ENCODE measurements at places on chromosomes 2 and 18.

DNA sequence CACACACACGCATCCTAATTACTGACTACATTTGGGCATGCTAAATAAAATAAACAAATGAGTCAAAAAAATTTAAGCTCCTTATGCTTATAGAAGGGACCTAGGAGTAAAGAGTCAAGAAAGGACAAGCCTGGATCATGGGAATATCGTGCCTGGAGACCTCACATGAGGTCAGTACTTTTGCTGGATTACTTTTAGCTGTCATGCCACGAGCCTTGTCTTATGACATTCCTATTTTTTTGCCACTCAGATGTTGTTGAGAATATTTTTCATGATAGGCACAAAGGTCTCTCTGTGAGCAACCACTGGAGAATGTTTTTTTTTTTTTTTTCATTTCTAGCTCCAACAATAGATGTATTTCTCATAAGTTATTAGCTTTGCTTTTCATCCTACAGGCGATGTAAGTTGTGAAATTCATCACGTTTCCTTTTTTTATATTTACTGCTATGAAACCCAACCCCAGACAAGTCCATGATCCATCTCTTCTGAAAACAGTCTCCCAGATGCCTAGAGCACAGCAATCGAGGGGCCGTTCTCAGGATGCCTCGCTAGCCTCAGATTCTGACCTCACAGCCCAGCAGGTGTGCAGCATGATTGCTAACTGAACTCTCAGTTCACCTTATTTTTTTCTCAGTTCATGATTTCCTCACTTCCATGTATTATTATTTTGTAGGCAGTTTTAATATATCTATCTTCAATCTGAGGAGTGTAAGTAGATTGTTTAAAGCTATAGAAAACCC, 464.5 kb downstream of the IRS1 start:
- no peak for DNase-seq

DNA sequence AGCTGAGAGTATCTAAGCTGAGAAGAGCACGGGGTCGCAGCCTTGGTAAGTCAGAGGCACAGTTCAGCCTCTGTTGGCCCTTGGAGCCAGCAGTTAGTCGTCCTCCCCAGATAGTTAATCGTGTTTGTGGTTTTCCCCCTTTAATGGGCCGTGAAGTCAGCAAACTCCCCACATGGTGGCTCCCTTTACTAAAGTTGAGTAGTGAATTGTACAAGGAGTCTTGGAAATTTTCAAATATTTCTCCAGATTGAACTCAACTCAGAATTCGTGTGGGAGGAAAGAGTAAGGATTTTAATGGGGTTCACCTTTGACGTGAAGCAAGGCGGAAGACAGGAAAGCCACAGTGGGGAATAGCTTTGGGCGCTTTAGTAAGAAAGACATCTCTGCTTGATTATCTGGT, 2.4 kb upstream of the ADCYAP1 start:
- DNase-seq = no peak

DNA sequence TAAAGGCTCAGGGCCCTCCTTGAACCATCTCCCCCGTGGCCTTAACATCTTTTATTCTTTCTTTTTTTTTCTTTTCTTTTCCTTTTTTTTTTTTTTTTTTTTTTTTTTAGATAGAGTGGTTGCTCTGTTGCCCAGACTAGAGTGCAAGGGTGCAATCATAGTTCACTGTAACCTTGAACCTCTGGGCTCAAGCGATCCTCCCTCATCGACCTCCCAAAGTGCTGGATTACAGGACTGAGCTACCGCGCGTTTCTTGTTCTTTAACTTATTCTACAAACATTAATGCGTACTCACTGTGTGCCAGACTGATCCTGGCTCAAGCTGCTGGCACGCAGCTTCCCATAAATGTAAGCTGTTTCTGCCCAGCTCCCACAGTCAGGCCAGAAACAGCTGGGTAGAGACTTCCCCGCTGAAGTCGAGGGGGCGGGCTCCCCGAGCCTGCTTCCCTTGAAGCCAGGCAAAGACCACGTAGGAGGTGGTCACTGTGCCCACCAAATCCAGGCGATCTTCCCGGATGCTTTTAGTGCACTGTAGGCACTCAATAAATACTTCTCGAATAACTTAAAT, 29.2 kb upstream of the ATP6V1B1 start:
- DNase-seq = no peak

DNA sequence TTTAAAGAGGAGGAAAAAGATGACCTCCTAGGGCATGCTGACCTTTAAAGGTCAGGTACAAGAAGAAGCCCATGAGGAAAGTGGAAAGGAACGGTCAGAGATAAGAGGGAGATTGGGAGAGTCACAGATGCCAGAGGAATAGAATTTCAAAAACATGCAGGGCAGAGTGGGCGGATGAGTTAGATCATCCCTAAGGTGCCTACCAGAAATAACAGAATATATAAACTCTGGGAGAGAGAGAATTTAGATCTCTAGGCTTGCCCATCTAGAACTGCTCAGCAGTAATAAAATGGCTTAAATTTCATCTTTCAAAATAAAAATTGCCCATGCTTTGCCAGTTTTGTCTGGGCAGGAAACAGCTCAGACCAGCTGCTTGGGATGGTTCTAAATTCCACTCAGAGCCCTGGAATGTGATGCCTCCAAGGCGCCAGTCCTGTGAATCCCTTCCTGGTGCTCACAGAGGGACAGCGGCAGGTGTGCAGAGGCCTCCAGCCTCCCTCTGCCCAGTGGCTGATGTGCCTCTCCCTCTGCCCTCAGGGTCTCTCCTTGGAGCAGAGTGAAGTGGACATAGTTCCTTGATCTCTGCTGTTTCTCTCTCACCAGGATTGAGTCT, 130.9 kb downstream of the ANTXR1 start:
- DNase-seq = no peak

- DNase-seq = no peak
Measured at GRCh38 chr2:241235859-241236593, 47.5 kb downstream of the ANO7 start.

- no peak for DNase-seq
Measured at GRCh38 chr2:221972813-221973478, 325.9 kb downstream of the PAX3 start.

DNA sequence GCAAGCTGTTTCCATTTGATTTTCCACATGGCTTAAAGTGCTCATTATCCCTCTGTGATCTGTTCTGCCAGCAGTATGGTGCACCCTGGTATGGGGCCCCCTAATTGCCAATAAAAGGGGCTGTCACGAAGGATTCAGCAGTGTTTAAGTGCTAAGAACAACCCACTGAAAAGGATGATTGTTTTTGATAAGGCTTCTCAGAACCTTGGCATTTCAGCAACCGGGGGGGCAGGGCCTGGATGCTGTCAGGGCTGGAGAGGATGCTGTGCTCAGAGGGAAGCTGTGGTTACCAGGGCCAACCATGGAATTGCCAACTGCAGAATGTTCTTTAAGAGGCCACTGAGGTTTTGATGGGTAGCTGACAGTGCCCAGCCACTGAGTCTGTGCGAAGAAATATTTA, 117.8 kb downstream of the CTIF start:
- DNase-seq = no peak

GRCh38 chr2:204863336-204863735, 318.1 kb downstream of the PARD3B start:
- DNase-seq = no peak

GRCh38 chr18:53756610-53756972, 467.9 kb downstream of the MBD2 start:
- DNase-seq = no peak

DNA sequence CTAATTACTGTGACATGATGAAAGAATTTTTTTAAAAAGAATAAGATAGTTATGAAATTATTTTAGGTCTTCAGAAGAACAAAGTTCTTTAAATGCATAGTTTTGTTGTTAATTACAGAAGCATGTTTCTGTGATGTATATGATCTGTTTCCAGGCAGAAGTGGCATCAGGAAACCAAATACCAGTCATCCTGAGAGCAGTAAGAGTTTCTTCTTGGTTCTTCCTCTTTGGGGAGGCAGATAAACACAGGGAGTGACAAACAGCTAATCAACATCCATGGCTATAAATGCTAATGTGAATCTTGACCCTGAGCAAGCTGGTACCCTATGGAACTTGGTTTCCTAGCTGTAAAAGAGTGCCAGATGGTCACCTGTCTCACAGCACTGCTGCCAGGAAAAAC, 29.2 kb downstream of the WIPF1 start:
- no peak for DNase-seq

GRCh38 chr2:170715932-170716777, 1.0 kb downstream of the SP5 start:
- no peak for DNase-seq

DNA sequence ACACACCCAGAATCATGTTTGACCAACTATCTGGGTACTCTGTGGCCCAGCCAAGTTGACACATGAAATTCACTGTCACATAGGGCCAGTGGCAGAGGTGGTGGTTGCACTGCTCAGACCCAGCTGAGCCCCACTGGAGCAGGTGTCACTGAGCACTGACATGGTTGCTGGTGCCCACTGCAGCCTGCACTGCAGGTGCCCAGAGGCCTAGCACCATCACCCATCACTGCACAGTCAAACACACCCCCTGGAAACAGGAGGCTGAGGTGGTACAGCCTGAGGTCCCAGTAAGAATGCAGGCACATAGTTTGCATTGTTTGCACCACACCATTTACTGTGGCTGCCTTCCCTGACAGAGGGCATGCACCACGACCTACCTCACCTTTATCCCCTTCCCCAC, 278.7 kb upstream of the MGAT5 start:
- DNase-seq = no peak

DNA sequence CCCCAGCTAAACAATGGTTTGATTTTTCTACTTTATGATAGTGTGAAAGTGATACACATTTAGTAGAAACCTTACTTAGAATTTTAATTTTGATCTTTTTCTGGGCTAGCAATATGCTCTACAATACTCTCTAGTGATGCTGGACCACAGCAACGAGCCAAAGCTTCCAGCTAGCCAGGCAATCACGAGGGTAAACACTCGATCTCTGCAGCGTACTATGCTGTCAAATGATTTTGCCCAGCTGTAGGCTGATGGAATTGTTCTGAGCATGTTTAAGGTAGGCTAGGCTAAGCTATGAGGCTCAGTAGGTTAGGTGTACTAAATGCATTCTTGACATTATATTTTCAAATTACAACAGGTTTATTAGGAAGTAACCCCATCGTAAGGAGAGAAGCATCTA, 207.5 kb downstream of the LRRTM4 start:
- DNase-seq = no peak

GRCh38 chr18:48915626-48916425, 34.9 kb downstream of the SMAD7 start:
- no peak for DNase-seq

All from CD4-positive, alpha-beta T cell treated with Interleukin-10 for 1 hour (primary cell).